ENCODE measurements at places on chromosomes 7 and 10. TPM values are rescaled to one million over a fixed set of nuclear protein-coding genes. Genes with fewer than 3 reads are reported as not detected.

HOXA5 gene
- total RNA-seq = 3.2 TPM

PKD2L1 gene
- not detected for total RNA-seq

- H3K4me3 ChIP-seq = no peak overlapping the region
- no peaks in the 10 kb centered on the region for H3K27me3 ChIP-seq
- H3K27ac ChIP-seq = no peak overlapping the region
- no peaks in the 10 kb centered on the region for H3K36me3 ChIP-seq
Observed at GRCh38 chr7:80775897-80776296, 137.5 kb downstream of the CD36 start.

- peaks cover 6% of the 10 kb centered on the region for H3K4me1 ChIP-seq
- no peaks in the 10 kb centered on the region for H3K27me3 ChIP-seq
- H3K27ac ChIP-seq = no peak overlapping the region
- H3K36me3 ChIP-seq = no peaks in the 10 kb centered on the region
Observed at GRCh38 chr10:61183967-61184366, 240.0 kb upstream of the RHOBTB1 start.

ABCB1 gene
- 6.1 TPM for total RNA-seq

- H3K27me3 ChIP-seq = no peaks in the 10 kb centered on the region
- no peak overlapping the region for H3K27ac ChIP-seq
- no peak overlapping the region for H3K4me3 ChIP-seq
- peaks cover 34% of the 10 kb centered on the region for H3K36me3 ChIP-seq
Observed at GRCh38 chr10:80477813-80478212, 23.7 kb downstream of the TSPAN14 start.

- no peak overlapping the region for H3K27ac ChIP-seq
- peak; percentile 45 for DNase-seq
- no peak overlapping the region for H3K4me3 ChIP-seq
- H3K4me1 ChIP-seq = peaks cover 12% of the 10 kb centered on the region
Observed at GRCh38 chr10:132163278-132163765, 23.4 kb upstream of the DPYSL4 start.

GRCh38 chr7:139691253-139691781 lies 86.5 kb downstream of the HIPK2 start:
- DNase-seq = no peak
- no peaks in the 10 kb centered on the region for H3K27me3 ChIP-seq
- no peak overlapping the region for H3K4me3 ChIP-seq

DNA sequence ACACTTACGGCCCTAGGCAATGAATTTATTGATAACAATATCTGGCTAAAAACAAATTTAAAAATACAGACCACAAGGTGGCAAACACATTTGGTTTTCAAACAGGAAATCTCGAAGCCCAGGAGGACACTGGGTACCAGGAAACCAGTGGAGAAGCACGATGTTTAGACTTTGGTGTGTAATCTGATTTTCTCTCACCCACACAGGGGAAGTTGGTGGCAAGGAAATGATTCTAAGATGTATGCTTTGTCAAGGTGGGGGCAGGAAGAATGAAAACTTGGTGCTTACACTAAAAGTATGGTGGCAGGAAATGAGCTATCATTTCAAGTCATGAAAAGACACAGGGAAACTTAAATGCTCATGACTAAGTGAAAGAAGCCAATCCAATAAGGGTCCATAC lies 113.2 kb upstream of the ANKRD1 start:
- peaks cover 34% of the 10 kb centered on the region for H3K4me1 ChIP-seq
- no peak for DNase-seq
- H3K4me3 ChIP-seq = no peak overlapping the region
- no peak overlapping the region for H3K27ac ChIP-seq
- no peaks in the 10 kb centered on the region for H3K27me3 ChIP-seq

- DNase-seq = no peak
- no peak overlapping the region for H3K27ac ChIP-seq
- H3K4me3 ChIP-seq = no peak overlapping the region
- peaks cover 2% of the 10 kb centered on the region for H3K27me3 ChIP-seq
- H3K36me3 ChIP-seq = no peaks in the 10 kb centered on the region
Observed at GRCh38 chr7:71851776-71852498, 560.2 kb downstream of the CALN1 start.

RBM48 gene
- 13.6 TPM for total RNA-seq

Measured in neural crest cell (in vitro differentiated cells).